CD4-positive, alpha-beta T cell (primary cell): ENCODE measurements at places on chromosomes 1 and 21. TPM values are rescaled to one million over a fixed set of nuclear protein-coding genes. Genes with fewer than 3 reads are reported as not detected.

GRCh38 chr1:186518822-186519381, 58.0 kb upstream of the PDC start:
- no peak overlapping the region for H3K4me3 ChIP-seq
- no peaks in the 10 kb centered on the region for H3K27me3 ChIP-seq
- no peaks in the 10 kb centered on the region for H3K4me1 ChIP-seq
- no peaks in the 10 kb centered on the region for H3K36me3 ChIP-seq

GRCh38 chr1:229874609-229875008, 192.4 kb upstream of the GALNT2 start:
- no peaks in the 10 kb centered on the region for H3K36me3 ChIP-seq
- H3K4me1 ChIP-seq, result no peaks in the 10 kb centered on the region
- no peaks in the 10 kb centered on the region for H3K27me3 ChIP-seq

- no peaks in the 10 kb centered on the region for H3K36me3 ChIP-seq
- no peaks in the 10 kb centered on the region for H3K4me1 ChIP-seq
- DNase-seq, result no peak
Measured at GRCh38 chr1:151739590-151740355, 18.5 kb downstream of the RIIAD1 start.

GRCh38 chr1:89878256-89878655, 57.4 kb downstream of the LRRC8D start:
- H3K4me1 ChIP-seq, result peaks cover 4% of the 10 kb centered on the region
- no peak overlapping the region for H3K27ac ChIP-seq
- peaks cover 17% of the 10 kb centered on the region for H3K36me3 ChIP-seq
- DNase-seq, result no peak
- no peaks in the 10 kb centered on the region for H3K27me3 ChIP-seq

- no peak overlapping the region for H3K27ac ChIP-seq
- DNase-seq, result no peak
- H3K36me3 ChIP-seq, result peaks cover 23% of the 10 kb centered on the region
- peaks cover 16% of the 10 kb centered on the region for H3K4me1 ChIP-seq
- H3K4me3 ChIP-seq, result no peak overlapping the region
Measured at GRCh38 chr1:155166051-155166470, 7.0 kb downstream of the KRTCAP2 start.

DNA sequence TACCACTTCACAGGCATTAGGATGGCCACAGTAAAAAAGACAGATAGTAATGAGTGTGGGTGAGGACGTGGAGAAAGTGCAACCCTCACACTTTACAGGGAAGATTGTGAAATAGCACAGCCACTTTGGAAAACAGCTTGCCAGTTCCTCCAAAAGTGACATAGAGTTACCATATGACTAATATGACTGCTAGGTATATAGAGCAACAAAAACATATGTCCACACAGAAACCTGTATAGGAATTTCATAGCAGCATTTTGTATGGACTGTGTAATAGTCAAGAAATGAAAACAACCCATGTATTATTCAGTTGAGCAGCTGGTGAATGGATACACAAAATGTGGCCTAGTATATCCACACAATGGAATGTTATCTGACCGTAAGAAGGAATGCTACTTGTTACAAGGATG, 30.4 kb upstream of the LBR start:
- no peak overlapping the region for H3K4me3 ChIP-seq
- H3K4me1 ChIP-seq, result peaks cover 36% of the 10 kb centered on the region
- no peaks in the 10 kb centered on the region for H3K27me3 ChIP-seq
- no peak overlapping the region for H3K27ac ChIP-seq
- no peaks in the 10 kb centered on the region for H3K36me3 ChIP-seq

DNA sequence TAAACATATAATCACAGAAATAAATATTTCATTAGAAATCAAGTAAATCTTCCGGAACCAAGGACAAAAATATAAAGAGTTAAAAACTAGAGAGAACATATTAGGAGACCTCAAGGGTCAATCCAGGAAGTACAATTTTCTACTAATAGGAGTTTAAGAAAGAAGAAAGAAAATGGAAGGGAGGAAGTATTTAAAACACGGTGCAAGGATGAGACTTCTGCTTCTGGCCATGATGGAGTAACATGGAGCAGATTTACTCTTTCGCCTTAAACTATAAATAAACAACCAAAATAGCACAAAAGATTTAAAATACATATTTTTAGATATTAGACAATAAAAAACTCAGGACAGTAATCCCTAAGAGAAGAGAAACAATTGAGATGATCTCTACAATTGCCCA, 12.6 kb upstream of the IFNAR1 start:
- H3K27me3 ChIP-seq, result no peaks in the 10 kb centered on the region
- H3K4me1 ChIP-seq, result peaks cover 6% of the 10 kb centered on the region
- no peak overlapping the region for H3K27ac ChIP-seq
- no peak overlapping the region for H3K4me3 ChIP-seq
- DNase-seq, result no peak

- peaks cover 11% of the 10 kb centered on the region for H3K4me1 ChIP-seq
- no peak overlapping the region for H3K4me3 ChIP-seq
- no peaks in the 10 kb centered on the region for H3K27me3 ChIP-seq
Measured at GRCh38 chr1:201149400-201149799, 4.9 kb downstream of the TMEM9 start.

- no peaks in the 10 kb centered on the region for H3K4me1 ChIP-seq
- no peak overlapping the region for H3K27ac ChIP-seq
- H3K4me3 ChIP-seq, result no peak overlapping the region
- no peak for DNase-seq
- H3K36me3 ChIP-seq, result no peaks in the 10 kb centered on the region
- no peaks in the 10 kb centered on the region for H3K27me3 ChIP-seq
Measured at GRCh38 chr1:197806718-197807117, 31.4 kb upstream of the DENND1B start.

- H3K27me3 ChIP-seq, result peaks cover 52% of the 10 kb centered on the region
- no peak overlapping the region for H3K4me3 ChIP-seq
- H3K36me3 ChIP-seq, result no peaks in the 10 kb centered on the region
- no peaks in the 10 kb centered on the region for H3K4me1 ChIP-seq
- H3K27ac ChIP-seq, result no peak overlapping the region
Measured at GRCh38 chr1:11898831-11899467, 27.3 kb downstream of the KIAA2013 start.

DNA sequence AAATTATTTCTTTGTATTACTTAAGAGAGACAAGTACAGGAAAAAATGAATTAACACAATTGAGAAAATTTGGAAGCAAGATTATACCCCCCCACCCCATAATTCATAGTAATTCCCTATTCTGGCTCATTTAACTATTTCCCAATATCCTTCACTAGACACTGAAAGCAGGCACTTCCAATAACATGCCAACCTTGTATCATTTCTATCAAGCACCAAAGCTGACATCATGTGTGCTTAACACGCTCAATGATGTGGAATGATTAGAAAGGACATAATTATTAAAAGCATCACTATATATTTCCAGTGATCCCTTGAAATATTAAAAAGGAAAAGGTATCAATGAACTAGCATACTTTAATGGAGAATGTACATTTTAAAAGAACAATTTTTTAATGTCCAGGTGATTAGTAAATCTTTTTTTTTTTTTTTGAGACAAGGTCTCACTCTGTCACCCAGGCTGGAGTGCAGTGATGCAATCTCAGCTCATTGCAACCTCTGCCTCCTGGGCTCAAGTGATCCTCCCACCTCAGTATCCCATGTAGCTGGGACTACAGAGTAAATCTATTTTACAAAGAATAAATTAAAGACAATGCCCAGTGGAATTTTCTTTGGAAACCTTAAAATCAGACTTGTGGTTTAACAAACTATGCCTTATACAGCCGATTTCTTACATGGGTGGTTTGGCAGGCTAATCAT, 443.9 kb downstream of the DSCAM start:
- H3K36me3 ChIP-seq, result no peaks in the 10 kb centered on the region
- no peak for DNase-seq
- no peak overlapping the region for H3K4me3 ChIP-seq
- no peaks in the 10 kb centered on the region for H3K27me3 ChIP-seq
- no peak overlapping the region for H3K27ac ChIP-seq

DNA sequence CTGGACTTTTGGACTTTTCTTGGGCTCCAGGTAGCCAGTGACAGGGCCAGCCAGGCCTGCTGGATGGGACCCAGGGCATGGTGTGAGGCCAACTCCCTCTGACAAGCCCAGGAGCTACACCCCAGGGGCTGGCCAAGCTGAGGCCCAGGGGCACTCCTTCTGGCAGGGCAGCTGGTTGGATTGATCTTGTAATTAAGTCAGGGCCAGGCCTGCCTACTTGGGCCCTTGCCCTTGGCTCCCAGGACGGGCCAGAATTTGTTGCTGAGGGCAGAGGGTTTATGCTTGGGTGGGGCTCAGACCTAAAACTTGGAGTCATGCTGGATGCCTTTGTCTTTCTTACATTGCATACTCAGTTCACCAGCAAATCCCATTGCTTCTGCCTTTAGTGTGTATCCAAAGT, 20.7 kb downstream of the KCNA2 start:
- no peaks in the 10 kb centered on the region for H3K4me1 ChIP-seq
- no peak overlapping the region for H3K4me3 ChIP-seq
- H3K27me3 ChIP-seq, result no peaks in the 10 kb centered on the region
- no peaks in the 10 kb centered on the region for H3K36me3 ChIP-seq
- no peak for DNase-seq

GRCh38 chr21:36322083-36322424, 2.1 kb downstream of the MORC3 start:
- peaks cover 10% of the 10 kb centered on the region for H3K36me3 ChIP-seq
- H3K4me1 ChIP-seq, result peaks cover 25% of the 10 kb centered on the region
- H3K27me3 ChIP-seq, result no peaks in the 10 kb centered on the region
- H3K4me3 ChIP-seq, result peak overlapping the region; percentile 88
- peak overlapping the region; percentile 81 for H3K27ac ChIP-seq

- H3K27ac ChIP-seq, result peak overlapping the region; percentile 60
- DNase-seq, result no peak
- no peaks in the 10 kb centered on the region for H3K27me3 ChIP-seq
- no peak overlapping the region for H3K4me3 ChIP-seq
- H3K4me1 ChIP-seq, result peaks cover 100% of the 10 kb centered on the region
Measured at GRCh38 chr1:12147201-12147701, 19.5 kb upstream of the TNFRSF1B start.

DNA sequence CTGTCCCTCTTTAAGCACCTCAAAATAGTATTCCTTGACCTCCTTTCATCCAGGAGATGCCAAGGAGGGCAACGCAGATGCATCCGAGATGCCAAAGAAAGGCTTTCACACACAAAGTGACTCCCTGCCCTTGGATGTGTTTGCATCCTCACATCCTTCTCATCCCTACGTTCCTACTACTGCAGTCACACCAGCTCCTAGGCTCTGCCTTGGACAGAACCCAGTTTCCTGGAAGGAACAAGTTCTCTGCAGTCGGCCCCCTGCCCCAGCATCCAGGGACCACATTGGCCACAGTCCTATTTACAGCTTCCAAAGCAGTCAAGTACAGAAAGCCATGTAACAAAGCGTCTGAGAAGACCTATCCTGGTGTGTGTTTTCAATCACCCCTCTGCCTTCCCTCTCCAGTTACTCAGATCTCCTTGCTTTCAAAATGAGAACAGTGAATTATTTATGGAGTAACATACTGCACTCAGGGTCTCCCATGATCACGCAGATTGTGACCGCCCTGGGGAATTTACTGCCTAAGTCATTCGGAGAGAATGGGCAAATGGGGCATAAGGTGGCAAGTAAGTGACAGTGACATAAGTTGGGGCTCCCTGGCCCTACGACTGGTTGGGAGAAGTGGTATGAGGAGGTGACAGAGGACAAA, 21.8 kb upstream of the SRP9 start:
- DNase-seq, result no peak
- H3K27ac ChIP-seq, result no peak overlapping the region
- H3K27me3 ChIP-seq, result no peaks in the 10 kb centered on the region
- no peak overlapping the region for H3K4me3 ChIP-seq

TMEM79 gene
- 1.0 TPM for total RNA-seq

FCRL4 gene
- total RNA-seq, result not detected

AKNAD1 gene
- total RNA-seq, result not detected

ETV3L gene
- total RNA-seq, result not detected

NAV1 gene
- 4.3 TPM for total RNA-seq

S100PBP gene
- total RNA-seq, result 21.6 TPM

RHD gene
- not detected for total RNA-seq

BARHL2 gene
- not detected for total RNA-seq

NPR1 gene
- total RNA-seq, result not detected
